ENCODE measurements at places on chromosomes 13 and 19.
A peak's percentile ranks its signal among the peaks of the same experiment; 100 is the strongest.

DNA sequence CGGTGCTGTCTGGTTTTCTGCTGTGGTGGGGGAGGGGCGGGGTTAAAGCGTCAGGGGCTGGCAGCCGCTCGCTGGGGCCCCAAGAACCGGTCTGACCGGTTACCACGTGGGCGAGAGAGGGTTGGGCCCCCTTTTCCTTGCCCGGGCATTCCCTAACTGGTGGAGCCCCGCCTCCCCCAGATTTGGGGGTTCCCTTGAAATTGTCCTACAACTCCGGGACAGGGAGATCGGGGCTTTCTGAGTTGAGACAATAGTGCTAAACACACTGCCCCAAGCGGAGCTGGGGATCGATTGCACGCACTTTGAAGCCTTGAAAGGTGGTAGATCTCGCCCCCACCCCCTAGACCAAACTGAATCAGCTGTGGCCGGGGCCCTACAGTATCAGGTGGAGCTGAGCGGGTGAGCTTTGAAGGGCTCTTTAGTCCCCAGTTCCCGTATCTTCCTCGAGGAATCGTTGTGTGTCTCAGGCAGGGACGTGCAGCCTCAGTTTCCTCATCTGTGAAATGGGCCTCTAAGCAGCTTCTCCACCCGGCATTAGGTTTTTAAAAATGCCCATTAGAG lies 4.8 kb downstream of the IER2 start:
- peak; percentile 84 for DNase-seq

GRCh38 chr13:113851480-113851803 lies 12.4 kb downstream of the GAS6 start:
- DNase-seq: no peak

- DNase-seq: peak; percentile 5
Measured at GRCh38 chr19:55674459-55674840, 576 bp upstream of the EPN1 start.

- no peak for DNase-seq
Measured at GRCh38 chr13:79349011-79349410, 57.0 kb downstream of the RBM26 start.

GRCh38 chr13:106555631-106556328 lies 12.2 kb downstream of the ARGLU1 start:
- DNase-seq: no peak

GRCh38 chr13:75839406-75839805 lies 203.3 kb downstream of the LMO7 start:
- no peak for DNase-seq

DNA sequence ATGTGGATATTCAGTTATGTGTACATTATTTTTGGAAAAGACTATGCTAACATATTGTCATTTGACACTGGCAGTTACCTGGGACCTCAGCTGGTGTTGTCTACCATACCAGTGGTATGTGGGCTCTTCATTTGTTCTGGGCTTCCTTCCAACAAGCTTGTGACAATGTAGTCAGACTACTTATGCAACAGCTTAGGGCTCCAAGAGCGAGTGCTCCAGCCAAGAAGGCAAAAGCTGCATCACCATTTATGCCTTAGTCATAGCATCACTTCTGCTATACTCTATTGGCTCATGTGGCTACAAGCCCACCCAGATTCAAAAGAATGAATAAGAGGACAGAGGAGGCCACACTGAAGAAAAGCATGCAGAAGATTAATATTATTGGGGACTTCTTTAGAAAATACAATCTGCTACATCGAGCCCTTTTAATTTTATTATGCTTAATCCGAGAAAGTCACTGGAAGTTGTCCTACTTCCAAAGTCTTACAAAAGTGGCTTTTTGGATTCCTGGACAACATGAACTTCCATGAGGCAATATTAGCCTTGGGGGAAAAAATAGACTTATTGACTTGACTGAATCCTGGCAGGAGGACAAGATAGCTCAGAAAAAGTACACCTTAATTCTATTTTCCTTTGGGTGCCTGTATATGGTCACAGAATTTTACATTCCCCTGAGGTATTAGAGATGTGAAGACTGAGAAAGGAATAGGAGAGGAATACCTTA lies 529.4 kb upstream of the HTR2A start:
- DNase-seq: no peak

Data from activated naive CD4-positive, alpha-beta T cell treated with Interleukin-2 at 50 U/mL for 16 hours (primary cell).